ENCODE measurements at places on chromosomes 6 and 20.

DNA sequence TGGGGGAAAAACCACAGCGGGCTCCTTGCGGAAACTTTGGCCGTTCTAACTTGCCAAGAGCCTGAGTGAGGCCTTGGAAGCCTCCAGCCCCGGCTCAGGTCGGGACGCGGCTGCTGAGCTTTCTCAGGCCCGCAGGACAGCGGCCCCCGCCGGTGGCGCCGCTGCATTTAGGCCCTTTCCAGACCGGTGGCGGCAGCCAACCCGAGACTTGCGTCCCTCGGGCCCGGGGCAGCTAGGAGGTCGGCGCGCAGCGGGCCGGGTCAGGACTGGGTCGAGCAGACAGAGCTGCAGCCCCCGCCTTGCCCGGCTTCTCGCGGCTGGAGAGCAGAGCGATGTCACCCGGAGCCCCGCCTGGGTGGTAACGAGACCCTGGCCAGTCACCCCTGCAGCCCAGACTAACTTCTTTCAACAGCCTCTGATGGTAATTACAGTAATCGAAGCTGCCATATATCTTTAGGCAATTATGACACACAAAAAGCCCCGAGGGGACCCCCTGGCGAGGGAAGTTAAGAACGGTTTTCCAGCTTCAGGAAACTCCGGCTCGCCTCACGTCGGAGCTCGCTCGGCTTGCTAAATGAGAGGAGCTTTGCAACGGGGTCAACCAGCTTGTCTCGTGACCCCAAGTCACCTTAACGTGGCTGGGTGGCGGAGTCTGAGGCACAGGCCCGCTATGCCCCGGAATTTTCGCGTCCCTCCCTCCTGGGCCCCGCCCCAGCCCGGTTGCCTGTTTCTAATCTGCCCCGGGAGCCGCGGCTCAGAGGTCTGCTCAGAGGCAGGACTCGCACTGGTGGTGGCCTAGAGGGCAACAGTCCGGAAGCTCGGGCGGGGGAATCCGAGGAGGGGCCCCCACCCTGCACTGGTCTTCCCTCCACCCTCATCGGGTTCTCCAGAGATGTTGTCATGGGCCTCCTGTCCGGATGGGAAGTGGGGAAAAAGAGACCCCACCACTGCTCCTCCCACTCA, 3.0 kb downstream of the NR2E1 start:
- DNase-seq = no peak

- DNase-seq = no peak
Measured at GRCh38 chr20:3998998-3999397, 16.4 kb downstream of the RNF24 start.

DNA sequence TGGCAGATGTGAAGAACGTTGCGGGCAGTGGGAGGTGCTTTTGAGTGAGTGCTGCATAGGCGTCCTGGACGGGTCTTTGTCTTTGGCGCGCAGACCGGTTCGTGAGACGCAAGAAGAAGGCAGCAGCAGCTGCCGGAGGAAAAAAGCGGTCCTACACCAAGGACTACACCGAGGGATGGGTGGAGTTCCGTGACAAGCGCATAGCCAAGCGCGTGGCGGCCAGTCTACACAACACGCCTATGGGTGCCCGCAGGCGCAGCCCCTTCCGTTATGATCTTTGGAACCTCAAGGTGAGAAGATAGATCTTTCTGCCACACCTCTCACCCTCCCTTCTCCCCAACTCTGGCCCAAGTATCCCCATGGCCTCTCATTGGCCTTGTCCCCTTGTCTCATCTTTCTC, 1.1 kb downstream of the ABT1 start:
- no peak for DNase-seq

DNA sequence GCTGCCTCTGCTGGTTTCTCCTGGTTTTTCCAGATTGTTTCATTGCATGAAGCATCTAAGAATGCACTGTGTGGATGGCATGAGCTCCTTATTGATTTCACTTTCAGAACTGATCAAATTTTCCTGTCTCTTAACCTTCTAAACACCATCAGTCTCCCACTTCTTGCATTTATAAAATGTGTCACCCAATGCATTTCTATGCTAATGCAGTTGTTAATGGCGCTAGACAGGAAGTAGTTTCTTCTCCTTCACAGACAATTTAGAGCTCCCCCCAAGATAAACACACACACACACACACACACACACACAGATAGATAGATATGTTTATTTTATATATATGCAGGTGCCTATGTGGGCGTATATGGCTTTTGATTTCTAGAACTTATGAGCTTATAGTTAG, 45.6 kb upstream of the FOXA2 start:
- DNase-seq = no peak

- no peak for DNase-seq
Measured at GRCh38 chr6:91099479-91099878, 512.6 kb upstream of the MAP3K7 start.

GRCh38 chr20:33352258-33353012, 48.9 kb downstream of the CDK5RAP1 start:
- DNase-seq = no peak

GRCh38 chr20:45308117-45308778, at the start of gene MATN4:
Gene MATN4, minus strand, starts transcription at chr20:45308299. Its CDS starts 2,717 bp downstream, at chr20:45305582.
- no peak for DNase-seq

- DNase-seq = no peak
Measured at GRCh38 chr20:8432435-8433148, 300.5 kb downstream of the PLCB1 start.

DNA sequence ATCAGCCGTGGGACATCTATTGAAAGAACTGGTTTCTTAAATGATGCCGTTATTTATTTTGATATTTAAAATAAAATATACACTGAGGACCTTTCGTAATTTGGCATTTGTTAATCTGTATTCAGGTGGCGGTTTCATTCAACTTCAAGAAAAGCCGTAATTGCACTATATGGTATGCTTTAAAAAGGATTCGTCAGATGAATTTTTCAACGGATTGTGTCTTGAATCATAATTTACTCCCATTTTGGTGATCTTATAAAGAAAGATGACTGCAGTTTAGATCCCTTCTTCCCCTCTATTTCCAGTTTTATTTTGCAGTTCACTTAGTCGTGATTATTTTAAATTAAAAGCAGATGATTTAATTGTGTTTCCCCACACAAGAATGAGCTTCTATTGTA, 761 bp downstream of the KLHL32 start:
- no peak for DNase-seq

GRCh38 chr20:47353692-47354463, 2.6 kb downstream of the ZMYND8 start:
- no peak for DNase-seq
